ENCODE measurements at places on chromosomes 6 and 20.

DNA sequence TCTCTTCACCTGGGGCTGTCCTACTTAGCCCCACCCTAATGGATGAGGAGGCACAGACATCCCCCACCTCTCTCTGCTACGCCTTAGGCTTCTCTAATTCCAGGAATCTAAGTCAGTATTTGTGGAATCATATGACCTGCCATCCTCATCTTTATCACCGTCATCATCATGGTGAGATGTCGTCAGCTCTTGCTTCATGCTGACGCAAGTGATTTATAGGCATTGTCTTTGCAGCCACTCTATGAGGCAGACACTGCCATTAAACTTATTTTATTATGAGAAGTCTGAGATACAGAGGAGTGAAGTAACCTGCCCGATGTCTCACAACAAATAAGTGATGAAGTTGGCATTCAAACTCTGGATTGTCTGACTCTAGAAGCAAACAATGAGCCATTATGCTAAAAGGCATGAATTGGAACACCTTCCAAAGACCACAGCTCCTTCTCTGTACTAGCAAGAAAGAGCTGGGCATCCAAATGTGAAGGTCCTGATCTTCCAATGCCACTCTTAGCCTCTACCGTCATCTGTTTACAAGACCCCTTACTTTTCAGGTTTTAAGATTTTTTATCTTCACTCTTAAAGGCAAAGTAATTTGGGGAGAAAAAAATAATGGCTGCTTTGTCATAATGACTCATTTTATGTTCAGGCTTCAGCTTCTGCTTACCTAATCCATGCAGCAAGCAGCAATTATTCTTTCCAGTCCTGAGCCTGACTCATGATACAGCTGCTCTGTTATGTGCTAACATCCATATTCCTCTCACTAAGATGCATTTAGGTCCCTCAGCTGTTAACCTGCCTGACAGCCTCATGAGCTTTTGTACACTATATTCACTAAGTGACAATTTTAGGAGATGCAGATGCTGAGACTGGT lies 113.7 kb upstream of the BCLAF1 start:
- peak; percentile 90 for DNase-seq

DNA sequence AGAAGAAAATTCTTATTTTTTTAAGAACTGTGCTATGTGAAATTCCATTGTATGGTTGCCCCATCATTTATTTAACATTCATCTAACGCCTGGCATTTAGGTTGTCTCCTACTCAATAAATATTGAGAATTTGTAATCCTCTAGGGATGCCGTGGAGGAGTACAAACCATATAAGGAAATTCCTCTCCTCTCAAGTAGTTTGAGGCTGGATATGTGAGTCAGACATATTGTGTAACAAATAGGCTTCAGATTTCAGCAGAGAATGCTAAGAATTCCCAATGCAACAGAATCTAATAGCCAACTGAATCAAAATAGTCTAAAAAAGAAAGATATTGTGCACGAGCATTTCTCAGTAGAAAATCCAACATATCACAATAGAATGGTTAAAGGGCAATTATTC lies 174.7 kb downstream of the OTOR start:
- DNase-seq = peak; percentile 81

GRCh38 chr6:148890652-148891404 lies 144.0 kb downstream of the UST start:
- DNase-seq = no peak

GRCh38 chr6:39402239-39402751 lies 79.8 kb upstream of the KCNK16 start:
- DNase-seq = peak; percentile 78

- DNase-seq = no peak
Observed at GRCh38 chr20:48984575-48985219, 61.4 kb upstream of the CSE1L start.

DNA sequence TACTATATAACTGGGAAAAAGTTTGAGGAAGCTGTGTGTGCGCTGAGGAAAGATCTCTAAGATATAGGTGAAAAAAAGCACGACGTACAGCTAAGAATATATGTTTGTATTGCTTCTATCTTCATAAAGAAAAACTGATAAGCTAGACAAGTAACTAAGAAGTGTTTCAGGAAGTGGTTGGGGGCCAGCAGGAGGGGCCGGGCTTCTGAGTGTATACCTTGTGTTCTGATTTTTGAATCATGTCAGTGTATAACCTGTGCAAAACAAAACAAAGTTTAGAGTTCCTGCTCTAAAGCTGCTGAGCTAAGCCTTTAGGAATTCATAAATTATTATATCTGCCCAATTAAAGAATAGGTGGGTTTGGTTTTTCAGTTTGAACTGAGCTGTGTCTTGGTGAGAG lies 7.9 kb upstream of the OSER1 start:
- peak; percentile 8 for DNase-seq

Data from foreskin fibroblast (primary cell).